ENCODE measurements at places on chromosomes 5 and 9. TPM values are rescaled to one million over a fixed set of nuclear protein-coding genes. Genes with fewer than 3 reads are reported as not detected.

CDKN2B gene
- total RNA-seq, result 28.2 TPM

PRSS3 gene
- total RNA-seq, result not detected

RORB gene
- 2.0 TPM for total RNA-seq

ANKRA2 gene
- total RNA-seq, result 46.7 TPM

SOHLH1 gene
- total RNA-seq, result not detected

GCNT4 gene
- total RNA-seq, result 1.5 TPM

UBE2B gene
- total RNA-seq, result 66.9 TPM

OR1J1 gene
- not detected for total RNA-seq

KCNT1 gene
- 0.39 TPM for total RNA-seq

IL3 gene
- total RNA-seq, result not detected

SLCO6A1 gene
- total RNA-seq, result not detected

CACNA1B gene
- total RNA-seq, result under 0.01 TPM

C5orf52 gene
- not detected for total RNA-seq

DNA sequence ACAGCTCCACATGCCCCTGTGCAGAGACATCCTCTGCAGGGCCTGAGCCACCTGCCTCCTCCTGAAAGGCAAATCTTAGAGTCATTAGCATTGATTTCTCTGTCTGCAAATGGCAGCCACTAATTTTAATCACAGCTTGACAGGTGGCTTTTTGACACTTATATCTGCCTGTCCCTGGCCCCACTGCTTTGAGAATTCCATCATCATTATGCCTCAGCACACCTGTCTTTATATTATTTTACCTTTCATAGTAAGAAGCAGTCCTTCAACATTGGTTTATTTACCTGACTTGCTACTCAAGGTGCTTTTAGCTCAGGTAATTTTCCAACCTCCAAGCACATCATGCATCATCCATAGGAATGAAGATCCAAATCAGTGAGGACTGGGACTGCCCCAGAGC lies 451.3 kb downstream of the MTRR start:
- DNase-seq, result no peak

DNA sequence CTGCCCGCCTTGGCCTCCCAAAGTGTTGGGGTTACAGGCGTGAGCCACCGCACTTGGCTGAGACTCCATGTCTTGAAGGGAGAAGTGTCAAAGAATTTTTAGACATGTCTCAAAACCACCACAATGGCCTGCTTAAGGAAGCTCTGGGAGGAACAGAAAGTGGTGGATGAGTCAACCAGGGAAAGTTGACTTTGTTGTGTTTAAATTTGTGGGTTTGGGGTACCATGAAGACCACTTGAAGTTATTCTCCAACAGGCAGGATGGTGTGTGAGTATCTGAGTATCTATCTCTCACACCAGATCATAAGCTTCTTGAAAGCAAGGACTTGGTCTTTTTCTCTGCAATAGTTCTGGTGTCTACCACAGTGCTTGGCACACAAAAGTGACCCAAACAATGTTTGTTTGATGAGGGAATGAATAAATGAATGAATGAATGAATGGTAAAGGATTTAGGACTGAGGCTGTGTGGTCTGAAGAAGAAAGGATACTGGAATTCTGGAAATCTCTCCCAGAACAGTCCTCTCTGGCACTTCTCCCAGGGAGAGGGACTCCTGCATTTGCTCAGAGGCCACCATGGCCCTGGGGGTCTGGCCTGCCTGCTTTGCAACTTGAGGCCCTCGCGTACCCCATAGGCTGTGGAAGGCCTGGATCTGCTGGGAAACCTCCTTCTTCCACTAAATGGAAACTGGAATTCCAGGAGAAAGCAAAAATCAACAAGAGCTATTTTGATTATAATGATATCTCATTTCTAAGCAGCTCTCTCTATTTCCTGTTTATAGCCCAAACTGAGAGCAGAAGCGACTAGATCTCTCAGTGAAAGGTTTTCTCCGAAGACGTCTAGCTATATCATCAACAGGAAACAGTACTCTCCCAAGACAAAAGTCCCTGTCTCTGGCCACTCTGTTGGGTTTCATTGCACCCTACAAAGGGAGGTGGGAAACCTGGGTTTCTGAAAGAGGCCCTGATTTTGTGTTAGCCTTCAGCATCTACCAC lies 187.9 kb downstream of the PALM2AKAP2 start:
- no peak for DNase-seq

DNA sequence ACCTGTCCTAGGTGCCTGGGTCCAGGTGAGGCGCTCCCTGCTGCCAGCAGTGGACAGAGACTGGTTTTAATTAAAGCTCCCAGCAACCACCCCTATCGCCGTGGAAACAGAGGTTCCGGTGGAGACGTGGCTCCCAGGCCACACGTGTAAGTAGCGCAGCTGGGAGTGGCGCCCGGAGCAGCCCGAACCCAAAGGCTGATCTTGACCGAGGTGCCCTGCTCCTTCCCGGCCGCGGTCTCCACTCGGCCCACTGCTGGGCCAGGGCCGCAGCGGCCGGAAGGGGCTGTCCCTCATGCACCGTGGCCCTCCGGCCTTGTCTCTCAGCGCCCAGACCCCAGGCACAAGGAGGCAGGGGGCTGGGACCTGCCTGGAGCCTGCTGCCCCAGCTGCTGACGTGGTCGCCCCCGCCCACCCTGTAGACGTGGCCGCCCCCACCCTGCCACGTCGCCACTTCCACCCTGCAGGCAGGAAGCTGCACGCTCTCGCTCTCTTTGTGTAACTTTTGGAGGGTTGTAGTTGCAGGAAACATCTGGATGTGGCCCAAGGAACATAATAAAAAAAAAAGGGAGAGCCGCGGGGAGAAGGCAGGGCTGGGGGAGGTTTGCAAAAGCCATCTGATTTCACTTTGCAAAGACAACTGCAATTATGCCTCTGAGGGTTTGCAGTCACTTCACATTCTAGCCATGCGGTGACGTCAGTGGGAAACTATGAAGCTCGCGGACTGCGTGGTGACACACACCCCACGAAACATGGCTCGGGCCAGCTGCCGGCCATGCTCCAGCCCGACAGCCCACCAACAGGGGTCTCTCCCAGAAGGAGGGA lies 129.9 kb downstream of the RXRA start:
- peak; percentile 87 for DNase-seq

DNA sequence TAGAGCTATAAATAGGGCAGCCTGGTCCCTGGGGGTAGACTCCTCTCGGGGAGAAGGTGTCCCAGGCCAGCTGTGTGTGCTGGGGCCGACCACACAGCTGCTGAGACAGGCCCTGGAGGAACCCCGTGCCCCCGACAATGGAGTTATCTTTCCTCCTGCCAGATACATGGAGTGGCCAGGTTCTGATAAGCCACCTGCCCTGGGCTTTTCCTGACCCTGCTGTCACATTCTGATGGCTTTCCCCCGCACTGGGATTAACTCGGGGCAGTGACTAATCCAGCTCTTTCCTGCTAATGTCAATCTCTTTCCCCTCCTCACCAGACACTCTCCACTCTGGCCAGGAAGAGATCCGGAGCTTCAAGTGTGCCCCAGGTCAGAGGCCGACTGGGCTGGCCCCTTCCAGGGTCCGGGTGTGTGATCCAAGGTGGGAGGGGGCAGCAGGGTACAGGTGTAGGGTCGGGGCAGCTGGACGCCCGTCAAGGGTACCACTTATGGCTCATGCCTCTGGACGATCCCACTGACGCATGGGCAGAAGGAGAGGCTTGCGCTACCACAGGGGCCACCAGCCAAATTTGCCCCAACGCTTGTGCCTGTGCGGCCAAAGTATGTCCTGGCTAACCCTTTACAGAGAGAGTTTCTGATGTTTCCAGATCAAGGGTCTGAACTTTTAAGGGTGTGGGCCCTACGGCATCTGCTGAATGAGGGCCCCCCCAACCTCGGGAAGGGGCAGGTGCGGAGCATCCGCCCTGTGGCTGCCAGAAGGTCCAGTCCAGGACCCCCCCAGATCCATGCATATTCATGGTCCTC lies 20.6 kb upstream of the COL5A1 start:
- DNase-seq, result no peak

DNA sequence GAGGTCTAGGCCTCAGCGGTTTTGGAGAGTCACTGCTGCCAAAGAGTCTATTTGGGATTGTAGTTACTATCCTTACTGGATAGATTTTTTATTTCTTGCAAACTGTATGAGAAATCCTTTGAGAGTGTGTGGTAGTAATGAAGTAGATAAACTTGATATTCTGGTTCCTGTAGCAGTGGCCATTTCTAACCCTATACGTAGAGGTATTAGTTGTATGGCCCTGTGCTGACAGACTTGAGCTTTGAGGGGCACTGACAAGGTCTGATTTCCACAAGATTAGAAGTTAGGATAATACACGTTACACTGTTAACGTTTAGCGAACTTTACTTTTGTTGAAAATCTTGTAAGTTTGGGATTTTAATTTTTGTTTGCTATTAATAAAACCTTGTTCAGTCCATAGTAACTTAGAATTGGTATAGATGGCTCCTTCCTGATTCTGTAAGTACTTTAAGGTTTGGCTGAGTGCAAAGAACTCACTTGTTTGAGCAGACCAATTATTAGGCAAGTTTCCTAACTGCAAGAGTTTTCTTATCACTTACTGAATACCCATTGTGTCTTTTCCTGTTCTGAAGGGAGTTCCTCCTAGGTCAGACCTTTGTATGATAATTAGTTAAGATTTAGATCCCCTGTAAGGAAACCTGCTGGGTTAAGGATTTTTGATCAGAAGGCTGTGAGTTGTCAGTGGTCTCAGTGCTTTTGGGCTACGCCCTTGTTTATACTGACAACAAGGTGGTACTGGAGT lies 31.4 kb downstream of the GCNT1 start:
- no peak for DNase-seq

DNA sequence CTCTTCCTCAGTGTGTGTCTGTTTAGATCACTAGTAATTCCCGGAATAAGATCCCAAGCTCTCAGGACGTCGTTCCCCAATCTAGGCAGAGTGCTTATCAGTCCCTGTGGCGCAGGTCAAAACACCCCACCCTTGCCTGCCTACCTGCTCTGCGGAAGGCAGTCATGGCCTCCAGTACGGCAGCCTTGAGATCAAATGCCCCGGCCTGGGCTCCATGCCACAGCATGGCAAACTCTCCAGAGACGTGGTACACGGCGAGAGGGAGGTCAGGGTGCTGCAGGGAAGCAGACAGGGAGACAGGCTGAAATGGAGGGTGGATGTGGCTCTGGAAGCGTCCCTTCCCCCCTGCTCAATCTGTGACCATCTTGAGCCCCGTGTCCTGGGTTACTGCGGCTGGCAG lies 12.0 kb upstream of the HDHD3 start:
- no peak for DNase-seq

DNA sequence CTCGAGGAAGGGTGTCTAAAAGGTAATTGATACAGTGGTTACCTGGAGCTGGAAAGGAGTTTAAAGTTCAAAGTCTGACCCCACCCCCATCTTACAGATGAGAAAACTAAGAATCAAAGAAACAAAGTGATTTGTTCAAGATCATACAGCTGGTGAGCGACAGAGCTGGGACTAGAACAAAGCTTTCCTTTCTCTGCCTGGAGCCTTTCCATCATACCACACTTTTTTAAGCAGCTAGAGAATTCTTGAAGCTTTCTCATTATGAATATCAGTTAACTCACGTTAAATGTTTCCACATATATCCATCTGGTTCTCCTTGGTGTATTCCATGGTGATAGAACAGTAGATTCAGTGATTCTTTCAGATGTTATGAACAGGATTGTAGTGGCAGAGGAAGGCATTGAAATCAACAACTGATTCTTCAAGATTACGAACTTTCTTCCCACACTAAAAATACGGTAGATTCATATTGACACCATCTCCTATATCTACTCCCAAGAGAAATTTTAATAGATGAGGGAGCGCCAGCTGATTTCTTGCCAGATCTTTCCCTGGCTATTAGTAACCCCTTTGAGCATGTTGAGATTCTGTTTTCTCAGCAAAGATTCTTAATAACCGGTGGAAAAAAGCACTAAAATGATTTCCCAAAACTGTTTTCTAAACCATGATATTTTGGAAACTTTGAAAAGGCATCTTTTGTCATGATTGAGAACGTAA lies 233.7 kb downstream of the ADAMTSL1 start:
- no peak for DNase-seq

GRCh38 chr9:130191749-130192120 lies 19.5 kb downstream of the NCS1 start:
- DNase-seq, result no peak

- no peak for DNase-seq
These were observed 205.4 kb upstream of the PTPRD start for GRCh38 chr9:10818206-10818605.

- DNase-seq, result no peak
These were observed 428.7 kb downstream of the BNC2 start for GRCh38 chr9:16441791-16442190.

GRCh38 chr5:44862808-44863207 lies 54.1 kb downstream of the MRPS30 start:
- DNase-seq, result no peak

DNA sequence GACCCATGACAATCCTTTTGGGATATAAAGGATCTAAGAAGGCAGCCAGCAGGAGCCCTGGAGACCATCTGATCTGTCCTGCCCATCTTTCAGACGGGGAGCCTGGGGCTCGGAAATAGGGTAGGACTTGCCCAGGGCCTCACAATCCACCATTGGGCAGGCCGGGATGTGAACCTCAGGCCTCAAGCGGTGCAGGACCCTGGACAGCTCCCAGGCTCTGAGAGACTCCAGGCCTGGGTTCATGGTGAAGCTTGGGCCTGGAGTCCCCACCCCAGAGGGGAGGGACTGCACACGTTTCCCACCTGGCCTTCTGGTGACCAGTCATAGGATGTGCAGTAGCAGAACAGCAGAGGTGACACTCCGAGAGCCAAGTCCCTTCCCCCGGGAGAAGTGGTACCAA lies 36.6 kb upstream of the RAPGEF1 start:
- no peak for DNase-seq

GRCh38 chr5:114332925-114333324 lies 28.9 kb upstream of the KCNN2 start:
- DNase-seq, result no peak

DNA sequence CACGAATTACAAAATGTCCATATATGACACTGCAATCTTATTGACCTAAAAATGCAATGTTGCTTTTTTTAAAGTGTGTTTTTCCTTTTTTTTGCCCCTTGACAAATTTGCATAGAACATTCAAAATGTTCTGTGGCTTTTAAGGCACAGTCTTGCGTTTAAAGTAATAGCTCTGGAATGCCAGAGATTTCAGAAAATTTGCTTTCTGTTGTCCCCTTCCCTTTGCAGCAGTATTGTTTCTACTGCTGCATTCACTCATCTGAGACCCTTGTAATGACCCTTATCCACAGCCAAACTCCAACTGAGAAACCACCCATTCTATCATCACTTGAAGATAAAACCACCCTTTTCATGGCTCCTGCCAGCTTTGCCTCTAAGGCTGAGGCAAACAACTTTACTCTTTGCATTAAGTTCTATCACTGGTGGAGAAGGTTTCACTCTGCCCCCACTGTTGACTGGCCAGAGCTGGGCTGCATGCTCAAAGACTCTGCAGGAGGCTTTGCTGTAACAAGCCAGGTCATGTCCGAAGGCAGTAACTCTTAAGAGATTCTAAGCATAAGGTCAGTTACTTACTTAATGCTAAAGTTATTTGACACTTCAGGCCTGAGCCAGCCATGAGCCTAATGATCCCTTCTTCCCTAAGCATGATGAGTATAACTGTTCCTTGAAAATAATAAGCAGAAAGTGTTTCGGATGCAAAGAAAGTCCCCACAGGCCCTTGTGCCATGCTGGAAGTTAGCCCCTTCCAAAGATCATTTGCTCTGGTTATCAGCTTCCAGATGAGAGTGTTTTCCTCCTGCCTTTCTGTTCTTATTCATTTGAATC lies 101.9 kb downstream of the CD180 start:
- peak; percentile 17 for DNase-seq

GRCh38 chr5:160434022-160434531 lies 12.4 kb downstream of the PTTG1 start:
- DNase-seq, result no peak

GRCh38 chr9:91896513-91897121 lies 53.4 kb downstream of the ROR2 start:
- no peak for DNase-seq

GRCh38 chr9:27447031-27447683 lies 76.9 kb upstream of the IFNK start:
- no peak for DNase-seq

All from tibial nerve (tissue), 4 donors.